ENCODE measurements at places on chromosomes 5 and 9. TPM values are rescaled to one million over a fixed set of nuclear protein-coding genes. Genes with fewer than 3 reads are reported as not detected.

Gene PCDHB1
- 0.46 TPM for total RNA-seq

Gene CDH6
- total RNA-seq = 43.4 TPM

Gene CNTLN
- 25.1 TPM for total RNA-seq

Gene RAD50
- 30.4 TPM for total RNA-seq

Gene TRPM6
- total RNA-seq = 2.5 TPM

Gene DMRT3
- total RNA-seq = not detected

Gene WDR38
- total RNA-seq = 2.1 TPM

Gene SLC23A1
- 0.69 TPM for total RNA-seq

Gene CDC20B
- total RNA-seq = 1.6 TPM

Gene PCDHAC2
- 47.1 TPM for total RNA-seq

Gene KLF4
- total RNA-seq = 4.8 TPM

Gene PDE6A
- not detected for total RNA-seq

Gene TAF11L10
- not detected for total RNA-seq

Gene CCNI2
- total RNA-seq = 1.8 TPM

Gene INSL6
- not detected for total RNA-seq

Gene CSF1R
- total RNA-seq = 15.7 TPM

Measured in diencephalon (tissue), 1 donor.